ENCODE measurements at places on chromosomes 3 and 15.

GRCh38 chr15:65829130-65829764, 37.2 kb upstream of the DENND4A start:
- no peak for DNase-seq

- no peak for DNase-seq
Measured at GRCh38 chr15:52503788-52504496, 24.7 kb downstream of the MYO5A start.

- DNase-seq: no peak
Measured at GRCh38 chr3:8416965-8417364, 84.7 kb upstream of the LMCD1 start.

GRCh38 chr3:176514297-176514696, 683.0 kb downstream of the TBL1XR1 start:
- no peak for DNase-seq

DNA sequence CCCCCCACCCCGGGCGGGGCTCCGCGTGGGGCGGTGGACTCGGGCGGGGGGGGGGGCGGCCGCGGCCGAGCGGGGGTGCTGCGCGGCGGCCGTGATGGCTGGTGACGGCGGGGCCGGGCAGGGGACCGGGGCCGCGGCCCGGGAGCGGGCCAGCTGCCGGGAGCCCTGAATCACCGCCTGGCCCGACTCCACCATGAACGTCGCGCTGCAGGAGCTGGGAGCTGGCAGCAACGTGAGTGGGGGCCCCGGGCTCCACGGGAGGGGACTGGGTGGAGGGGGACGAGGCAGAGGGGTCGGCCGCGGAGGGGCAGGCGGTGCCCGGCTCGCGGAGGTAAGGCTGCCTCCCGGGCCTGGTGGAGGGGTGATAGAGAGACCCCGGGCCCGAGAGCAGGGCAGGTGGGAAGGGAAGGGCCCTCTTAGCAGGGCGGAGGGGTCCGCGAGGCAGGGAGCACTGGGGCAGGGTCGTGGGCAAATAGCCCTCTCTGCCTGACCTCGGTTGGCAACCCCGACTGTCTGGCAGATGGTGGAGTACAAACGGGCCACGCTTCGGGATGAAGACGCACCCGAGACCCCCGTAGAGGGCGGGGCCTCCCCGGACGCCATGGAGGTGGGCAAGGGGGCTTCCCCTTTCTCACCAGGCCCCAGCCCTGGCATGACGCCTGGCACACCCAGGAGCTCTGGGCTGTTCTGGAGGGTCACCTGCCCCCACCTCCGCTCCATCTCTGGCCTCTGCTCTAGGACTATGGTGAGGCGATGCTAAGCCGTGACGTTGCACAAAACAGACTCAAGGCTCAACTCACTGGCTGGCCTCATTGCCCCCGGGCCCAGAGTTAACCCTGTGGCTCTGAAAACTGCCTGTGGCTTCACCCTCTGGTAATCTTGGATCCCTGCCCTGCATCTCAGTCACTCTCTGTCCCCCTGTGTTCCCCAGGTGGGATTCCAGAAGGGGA, at the start of gene ECE2:
ECE2 (plus strand) TSS at position 62 of the 950 bp plus-strand sequence; CDS start at position 194, 132 bp downstream.
- no peak for DNase-seq

DNA sequence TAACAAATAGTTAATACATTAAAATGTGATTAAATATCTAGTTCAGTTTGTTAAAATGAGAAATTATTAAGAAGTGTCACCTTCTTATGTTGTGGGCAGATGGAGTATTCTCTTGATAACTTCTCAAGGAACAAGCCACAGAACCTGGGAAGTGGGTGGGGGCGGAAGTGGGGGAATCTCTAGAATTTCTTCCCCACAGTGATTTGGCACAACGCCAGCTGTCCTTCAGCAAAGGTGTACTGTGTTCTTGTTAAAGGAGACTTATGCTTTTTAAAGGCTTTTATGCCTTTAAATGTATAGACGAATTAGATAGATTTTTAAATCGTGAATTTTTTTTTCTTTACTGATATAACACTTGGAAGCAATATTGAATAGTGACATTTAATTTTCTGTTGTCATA, 42.4 kb downstream of the SEC22A start:
- DNase-seq: no peak

GRCh38 chr15:56425976-56426375, 39.0 kb downstream of the MNS1 start:
- DNase-seq: no peak

DNA sequence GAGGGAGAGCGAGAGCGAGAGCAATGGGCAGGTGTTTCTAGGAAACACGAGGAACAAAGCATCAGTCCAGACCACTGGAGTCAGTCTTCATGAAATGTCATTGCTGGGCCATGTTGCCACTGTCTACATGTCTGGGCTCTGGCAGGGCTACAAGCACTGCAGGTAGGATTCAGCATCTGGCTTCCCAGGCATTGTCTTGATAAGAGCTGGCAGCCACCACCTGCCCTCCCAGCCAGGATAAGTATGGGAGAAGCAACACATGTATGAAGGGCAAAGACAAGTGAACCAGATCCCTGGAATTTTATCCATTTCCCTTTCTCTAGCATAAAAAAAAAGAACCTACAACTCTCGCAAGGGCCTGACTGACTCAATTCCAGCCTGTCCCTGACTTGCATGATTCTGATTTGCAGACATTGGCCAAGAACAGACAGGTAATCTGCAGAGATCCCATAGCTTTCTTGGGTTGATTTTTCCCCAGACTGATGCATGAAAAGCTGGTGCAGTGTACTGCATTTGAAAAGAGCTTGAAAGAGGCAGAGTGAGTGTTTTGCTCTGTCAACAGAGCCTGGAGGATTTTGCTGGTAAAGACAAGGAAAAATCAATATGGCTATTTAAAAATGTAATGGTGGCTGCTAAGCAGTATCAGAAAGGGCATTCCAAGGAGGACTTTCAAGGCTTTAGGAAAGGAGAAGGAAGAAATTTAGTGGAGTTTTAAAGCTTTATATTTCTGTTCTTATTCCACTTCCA, 157.2 kb upstream of the MYRIP start:
- DNase-seq: no peak

Measured in stimulated activated CD8-positive, alpha-beta memory T cell treated with anti-CD3 and anti-CD28 coated beads, Interleukin-4, amount 100 ng/mL, for 4 hours (primary cell).